ENCODE measurements at places on chromosomes 6 and 20.
A peak's percentile ranks its signal among the peaks of the same experiment; 100 is the strongest.

DNA sequence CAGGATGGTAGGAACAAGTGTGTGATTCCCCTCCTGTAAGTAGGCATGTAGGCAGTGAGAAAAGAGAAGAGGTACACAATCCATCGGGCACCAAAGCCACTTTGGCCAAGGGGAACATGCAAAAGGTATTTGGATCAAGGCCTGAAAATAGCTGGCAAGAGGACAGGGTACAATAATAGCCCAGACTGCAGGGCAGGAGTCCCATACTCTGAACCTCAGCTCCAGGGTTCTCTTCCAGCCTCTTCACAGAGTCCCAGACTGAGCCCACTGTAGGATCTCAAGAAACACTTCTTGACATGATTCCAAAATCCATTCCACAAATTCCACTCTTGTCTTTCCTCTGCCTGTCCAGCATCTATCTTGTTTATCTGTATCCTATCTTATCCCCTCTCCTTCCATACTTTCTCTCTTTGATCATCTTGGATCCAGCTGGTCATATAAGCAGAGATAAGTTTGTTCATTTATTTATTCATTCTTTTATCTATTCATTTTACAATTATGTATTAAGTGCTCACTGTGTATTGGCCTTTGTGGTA, 19.7 kb downstream of the ACSS2 start:
- DNase-seq = no peak

- no peak for DNase-seq
These were observed 295.1 kb downstream of the PHACTR1 start for GRCh38 chr6:13011612-13012146.

- DNase-seq = no peak
These were observed 128.8 kb downstream of the PLCB1 start for GRCh38 chr20:8260837-8261251.

- no peak for DNase-seq
These were observed 63.6 kb upstream of the SNRPB2 start for GRCh38 chr20:16666272-16666671.

- peak; percentile 75 for DNase-seq
These were observed 44.6 kb downstream of the TAF4 start for GRCh38 chr20:62020935-62021701.

- no peak for DNase-seq
These were observed 340.7 kb upstream of the TSHZ2 start for GRCh38 chr20:52631469-52631868.

DNA sequence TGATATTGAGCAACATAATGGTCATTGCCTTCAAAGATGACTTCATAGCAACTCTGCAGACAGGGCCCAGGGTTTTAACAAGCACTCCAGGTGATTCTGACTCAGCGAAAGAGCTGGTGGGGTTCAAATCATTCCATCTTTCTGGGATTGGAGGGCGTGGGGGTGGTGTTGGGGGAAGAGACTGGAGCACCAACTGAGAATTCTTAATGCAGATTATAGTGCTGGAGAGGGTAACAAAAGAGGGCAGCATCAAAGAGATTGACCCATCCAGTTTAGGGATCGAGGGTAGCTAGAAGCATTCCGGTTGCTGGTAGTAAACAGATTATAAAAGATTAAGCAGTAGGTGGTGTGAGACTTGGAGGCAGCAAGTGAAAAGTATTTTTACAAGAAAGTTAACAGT, 15.9 kb downstream of the PFDN4 start:
- no peak for DNase-seq

GRCh38 chr6:94065707-94066337, 646.5 kb upstream of the EPHA7 start:
- no peak for DNase-seq

DNA sequence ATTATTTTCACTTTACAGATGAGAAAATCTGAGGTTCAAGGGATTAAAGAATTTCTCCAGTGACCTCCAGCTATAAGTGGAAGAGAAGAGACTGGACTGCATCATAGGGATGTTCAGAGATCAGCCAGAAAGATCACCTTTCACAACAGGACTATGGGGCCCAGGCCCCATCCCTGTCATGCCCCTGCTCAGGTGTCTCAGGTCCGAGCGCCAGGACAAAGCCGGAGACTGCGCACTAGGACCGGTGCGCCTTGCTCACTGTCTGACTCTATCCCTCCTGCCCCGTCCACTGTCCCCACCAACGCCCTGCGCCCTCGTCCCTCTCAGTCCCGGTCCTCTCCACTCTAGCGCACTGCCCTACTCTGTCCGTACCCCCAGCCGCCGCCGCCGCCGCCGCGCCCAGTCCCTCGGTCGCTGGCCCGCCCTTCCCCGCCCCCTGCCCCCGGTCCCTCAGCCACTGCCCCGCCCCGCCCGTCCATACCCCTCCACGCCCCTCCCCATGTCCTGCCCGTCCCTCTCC, 521 bp upstream of the RAD21L1 start:
- DNase-seq = no peak

DNA sequence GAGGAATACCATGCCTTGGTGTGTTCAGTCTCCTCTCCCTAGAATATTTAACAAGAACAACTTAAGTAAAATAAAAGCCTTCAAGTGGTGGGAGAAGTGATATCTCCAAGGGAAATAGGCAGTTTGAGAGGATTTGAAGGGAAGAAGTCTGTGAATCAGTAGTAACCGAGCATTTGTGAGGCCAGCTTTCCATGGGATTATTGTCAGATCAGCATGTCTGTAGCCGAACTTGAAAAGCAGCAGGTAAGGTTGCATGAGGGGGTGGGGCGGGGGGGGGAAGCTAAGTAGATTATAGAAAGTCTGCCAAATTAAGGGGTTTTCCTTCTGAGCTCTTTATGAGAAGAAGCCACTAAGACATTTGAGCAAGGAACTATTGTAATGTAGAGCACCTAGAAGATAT, 92.6 kb downstream of the GRIK2 start:
- no peak for DNase-seq

DNA sequence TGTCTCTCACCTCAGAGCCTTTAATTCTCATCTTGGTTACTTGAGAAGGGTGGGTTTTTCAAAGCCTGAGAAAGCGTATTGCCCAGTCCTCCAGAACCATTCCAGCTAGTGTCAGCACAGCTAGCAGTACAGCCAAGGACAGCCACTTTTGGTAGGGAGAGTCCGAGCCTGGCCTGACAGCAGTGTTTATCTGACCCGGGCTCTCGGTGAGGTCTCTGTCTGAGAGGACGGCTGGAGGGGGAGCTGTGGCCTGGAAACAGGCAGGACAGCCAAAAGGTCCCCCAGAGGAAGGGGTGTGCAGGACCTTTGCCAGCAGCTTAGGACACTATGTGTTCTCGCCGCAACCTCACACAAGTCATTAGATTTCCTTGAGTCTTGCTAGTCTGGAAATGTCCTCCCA, 38.8 kb downstream of the LYRM2 start:
- DNase-seq = no peak

- no peak for DNase-seq
These were observed 70.9 kb downstream of the ATP9A start for GRCh38 chr20:51697096-51697826.

GRCh38 chr20:31597481-31597855, 7.6 kb upstream of the ID1 start:
- DNase-seq = no peak

GRCh38 chr6:131756039-131756438, 45.2 kb upstream of the CTAGE9 start:
- no peak for DNase-seq

GRCh38 chr20:19232997-19233794, 20.8 kb downstream of the SLC24A3 start:
- no peak for DNase-seq

DNA sequence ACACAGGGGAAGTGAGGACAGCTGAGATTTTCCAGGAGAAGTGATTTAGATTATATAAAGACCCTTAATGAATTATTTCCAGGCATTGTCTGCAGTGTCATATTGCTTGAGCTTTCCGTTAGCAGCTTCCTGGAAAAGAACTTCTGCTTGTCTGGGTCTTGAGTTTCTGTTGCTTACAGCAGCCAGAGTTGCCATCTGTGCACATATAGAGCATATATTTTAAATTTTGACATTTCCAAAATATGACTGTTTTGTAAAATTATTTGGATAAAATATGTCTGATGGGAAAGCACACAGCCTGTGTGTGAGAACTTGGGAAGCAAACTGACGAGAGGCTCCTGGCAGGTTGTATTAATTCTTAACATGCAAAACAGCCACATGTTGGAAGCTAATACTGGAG, 21.0 kb upstream of the NKX2-2 start:
- no peak for DNase-seq

DNA sequence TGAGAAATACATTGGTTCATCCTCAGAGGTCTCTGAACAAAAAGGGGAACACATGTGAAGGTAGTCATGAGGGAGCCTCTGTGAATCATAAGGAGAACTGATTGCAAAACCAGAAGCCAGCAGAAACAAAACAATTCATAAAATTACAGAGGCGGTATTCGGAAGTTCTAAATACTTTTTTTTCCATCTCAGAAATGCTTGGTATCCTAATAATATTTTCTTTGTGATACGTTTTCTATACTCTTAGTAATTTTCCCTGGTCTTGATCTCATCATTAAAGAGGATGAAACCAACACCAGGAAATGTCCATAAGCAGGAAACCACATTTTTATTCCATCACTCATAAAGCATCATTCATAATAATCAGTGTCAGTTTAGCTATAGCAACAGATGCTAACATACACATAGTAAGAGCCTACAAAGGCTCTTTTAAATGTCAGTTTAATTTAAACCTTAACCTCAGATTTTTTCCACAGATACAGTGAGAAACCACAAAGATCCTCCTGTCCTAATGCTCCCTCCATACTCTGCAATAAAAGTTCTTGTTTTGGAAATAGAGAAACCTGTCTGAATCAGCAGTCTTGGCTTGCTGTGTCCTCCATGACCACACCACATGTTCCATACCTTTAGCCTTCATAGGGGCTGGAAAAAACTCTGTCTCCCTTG, 29.2 kb downstream of the SGK1 start:
- peak; percentile 39 for DNase-seq

- no peak for DNase-seq
These were observed 54.3 kb upstream of the SPACA1 start for GRCh38 chr6:87993356-87993755.

GRCh38 chr6:137744877-137745276, 122.2 kb upstream of the TNFAIP3 start:
- no peak for DNase-seq

- DNase-seq = no peak
These were observed 21.4 kb downstream of the ZFAND3 start for GRCh38 chr6:37840940-37841300.

DNA sequence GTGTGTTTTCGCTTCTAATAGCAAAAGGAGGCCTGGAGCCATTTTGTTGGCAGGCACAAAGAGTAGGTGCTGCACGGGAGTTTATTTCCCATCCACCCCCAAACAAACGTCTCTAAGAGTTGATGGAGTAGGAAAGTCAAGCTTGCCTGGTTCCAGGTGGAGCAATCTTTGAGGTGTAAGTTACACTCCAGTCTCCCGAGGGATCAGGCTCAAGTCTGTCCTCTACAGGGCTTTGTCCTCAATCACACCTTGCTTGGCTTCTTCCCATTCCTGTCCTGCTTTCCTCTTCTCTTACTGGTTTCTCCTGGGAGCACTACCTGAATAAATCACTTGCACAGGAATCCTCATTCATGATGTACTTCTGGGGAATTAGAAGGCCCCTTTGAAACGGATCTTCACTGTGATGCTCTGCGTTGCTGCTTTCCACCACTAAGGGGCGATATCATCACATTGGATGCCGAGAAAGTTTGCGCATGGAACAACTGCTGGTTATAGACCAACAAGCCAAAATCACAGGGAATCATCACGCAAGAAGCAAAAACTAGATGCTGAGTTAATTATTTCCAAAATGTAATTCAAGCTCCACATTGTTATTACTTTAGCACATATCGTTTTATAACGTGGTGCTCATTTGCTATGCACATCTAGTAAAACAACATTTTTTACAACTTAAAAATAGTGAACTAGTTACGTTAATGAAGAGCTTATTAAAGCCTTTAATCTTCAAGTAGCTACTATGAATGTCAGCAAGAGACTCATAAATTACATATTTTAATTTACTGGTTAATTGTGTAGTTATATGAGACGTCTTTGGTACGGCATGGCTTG, 156.8 kb downstream of the DNAH8 start:
- DNase-seq = peak; percentile 59

- no peak for DNase-seq
These were observed 57.0 kb upstream of the STX16 start for GRCh38 chr20:58593880-58594638.

DNA sequence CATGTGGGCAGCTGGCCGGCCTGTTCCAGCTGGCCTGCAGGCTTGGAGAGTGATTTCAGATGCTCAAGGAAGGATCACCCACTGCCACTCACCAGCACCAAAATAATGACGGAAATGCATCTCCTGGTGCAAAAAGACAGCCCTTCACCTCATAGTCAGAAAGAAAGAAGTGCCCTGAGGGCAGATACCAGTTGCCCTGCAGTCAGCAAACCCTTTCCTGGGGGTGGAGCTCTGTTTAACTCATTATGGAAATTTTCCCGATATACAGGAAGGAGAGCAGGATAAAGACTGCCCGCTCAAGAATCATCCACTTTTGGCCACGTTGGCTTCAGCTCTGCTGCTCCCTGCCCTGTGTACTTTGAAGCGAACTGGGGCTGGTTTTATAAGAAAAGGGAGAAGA, 127.9 kb downstream of the GRM4 start:
- no peak for DNase-seq

DNA sequence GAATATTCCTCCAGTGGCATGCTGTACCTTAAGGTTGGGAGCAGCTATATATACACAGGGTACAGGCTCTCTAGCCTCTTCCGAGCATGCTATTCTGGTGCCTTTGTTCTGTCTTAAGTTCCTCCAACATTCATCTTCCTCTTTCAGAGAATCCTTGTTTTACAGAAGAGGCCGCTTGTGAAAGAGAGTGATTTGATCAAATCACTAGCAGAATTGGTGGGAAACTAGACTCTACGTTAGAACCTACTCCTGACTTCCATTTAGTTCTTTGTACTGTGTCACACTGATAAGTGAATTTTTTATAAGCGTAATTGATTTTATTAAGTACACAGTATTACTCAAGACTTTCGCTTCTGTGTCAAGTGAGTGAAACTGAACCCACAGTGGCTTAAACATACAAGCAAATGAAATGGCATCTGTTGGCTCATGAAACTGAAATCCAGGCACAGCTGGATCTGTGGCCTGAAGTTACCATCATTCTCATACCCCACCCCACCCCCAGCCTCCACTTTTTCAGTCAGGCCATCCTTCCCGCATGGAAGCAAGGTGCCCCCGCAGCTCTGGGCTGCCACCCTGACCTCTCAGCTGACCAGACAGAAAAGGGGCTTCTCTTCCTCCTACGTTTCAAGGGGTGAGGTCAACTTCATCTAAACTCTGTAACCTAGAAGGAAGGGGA, 102.3 kb downstream of the RPP40 start:
- DNase-seq = no peak

DNA sequence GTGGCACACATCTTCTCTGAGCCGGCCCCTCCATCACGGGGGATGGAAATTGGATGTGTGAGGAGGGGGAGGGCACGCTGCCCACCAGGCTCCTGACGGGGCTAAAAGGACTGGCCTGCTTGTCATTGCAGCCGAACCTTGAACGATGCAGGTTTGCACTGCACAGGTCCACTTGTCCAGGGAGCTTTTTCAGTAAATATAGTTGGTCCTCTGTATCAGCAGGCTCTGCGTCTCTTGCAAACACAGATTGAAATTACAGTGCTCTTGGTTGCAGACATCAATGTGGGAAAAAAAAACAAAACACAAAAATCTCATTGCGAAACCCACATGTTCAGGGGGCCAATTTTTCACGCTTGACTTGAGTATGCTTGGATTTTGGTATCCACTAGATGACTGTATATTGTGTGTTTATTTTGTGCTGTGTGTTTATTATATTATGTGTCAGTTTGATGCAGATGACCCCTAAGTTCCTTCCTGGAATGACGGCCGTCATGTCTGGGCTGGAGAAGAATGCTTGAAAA, 29.2 kb downstream of the ERMARD start:
- peak; percentile 29 for DNase-seq

Data from AG08396 (cell line).